Germinal center (tissue), 1 donor: ENCODE measurements at places on chromosomes 3 and 15.

DNA sequence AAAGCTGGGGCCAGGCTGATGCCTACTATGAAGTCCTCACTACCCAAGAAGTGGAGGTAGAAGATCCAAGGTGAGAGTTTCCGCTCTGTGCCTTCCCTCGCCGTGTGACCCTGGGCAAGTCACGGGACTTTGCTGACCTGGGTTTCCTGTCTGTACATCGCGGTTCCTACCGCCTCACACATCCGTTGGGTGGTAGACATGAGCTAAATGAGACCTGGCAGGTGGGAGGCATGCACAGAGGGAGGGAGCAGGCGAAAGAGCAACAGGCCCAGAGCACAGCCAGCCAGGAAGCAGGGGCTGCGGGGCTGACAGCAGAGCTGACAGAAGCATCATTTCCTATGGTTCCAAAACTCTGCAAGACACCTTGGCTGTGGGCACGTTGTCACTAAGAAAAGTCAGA is 157.3 kb upstream of the BHLHE40 start:
- DNase-seq = no peak

- DNase-seq = no peak
Observed at GRCh38 chr3:169137943-169138342, 525.6 kb downstream of the MECOM start.

DNA sequence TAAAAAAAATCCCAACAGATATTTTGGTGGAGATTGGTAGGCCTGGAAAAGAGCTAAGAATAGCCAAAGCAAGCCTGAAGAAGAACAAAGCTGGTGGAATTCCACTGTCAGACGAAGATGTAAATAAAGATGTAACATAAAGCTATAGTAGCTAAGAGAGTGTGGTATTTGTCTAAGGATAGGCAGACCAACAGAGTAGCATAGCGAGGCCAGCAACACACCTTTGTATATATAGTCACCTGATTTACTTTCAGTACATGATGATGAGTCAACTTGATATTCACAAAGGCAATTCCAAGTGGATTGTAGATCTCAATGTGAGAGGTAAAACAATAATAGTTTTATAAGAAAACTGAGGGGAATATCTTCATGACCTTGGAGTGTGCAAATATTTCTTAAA is 53.6 kb upstream of the SYN2 start:
- no peak for DNase-seq

GRCh38 chr3:183460081-183461055 is 31.9 kb upstream of the MCF2L2 start:
- no peak for DNase-seq

DNA sequence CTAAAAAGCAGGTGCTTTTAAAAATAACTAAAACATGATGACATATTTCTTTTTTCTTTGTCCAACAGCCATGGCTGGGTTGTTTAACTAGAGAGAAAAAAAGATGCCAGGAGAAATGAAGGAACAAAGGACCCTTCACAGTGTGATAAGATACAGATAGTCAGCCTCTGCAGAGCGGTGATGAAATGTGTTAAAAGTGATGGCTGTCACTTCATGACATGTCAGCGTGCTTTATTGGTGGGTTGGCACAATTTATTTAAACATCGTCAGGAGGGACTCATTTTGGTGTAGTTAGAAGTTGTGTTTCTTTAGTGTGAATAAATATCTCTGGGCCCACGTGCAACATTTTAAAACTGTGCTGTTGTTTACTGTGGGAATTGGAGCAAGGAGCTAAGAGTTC is 887.4 kb upstream of the CFAP20DC start:
- no peak for DNase-seq

- DNase-seq = no peak
Observed at GRCh38 chr3:192169332-192169915, 557.9 kb downstream of the FGF12 start.

GRCh38 chr3:97917813-97918536 is 54.3 kb downstream of the RIOX2 start:
- no peak for DNase-seq

GRCh38 chr15:93477721-93478120 is 388.7 kb upstream of the RGMA start:
- no peak for DNase-seq

DNA sequence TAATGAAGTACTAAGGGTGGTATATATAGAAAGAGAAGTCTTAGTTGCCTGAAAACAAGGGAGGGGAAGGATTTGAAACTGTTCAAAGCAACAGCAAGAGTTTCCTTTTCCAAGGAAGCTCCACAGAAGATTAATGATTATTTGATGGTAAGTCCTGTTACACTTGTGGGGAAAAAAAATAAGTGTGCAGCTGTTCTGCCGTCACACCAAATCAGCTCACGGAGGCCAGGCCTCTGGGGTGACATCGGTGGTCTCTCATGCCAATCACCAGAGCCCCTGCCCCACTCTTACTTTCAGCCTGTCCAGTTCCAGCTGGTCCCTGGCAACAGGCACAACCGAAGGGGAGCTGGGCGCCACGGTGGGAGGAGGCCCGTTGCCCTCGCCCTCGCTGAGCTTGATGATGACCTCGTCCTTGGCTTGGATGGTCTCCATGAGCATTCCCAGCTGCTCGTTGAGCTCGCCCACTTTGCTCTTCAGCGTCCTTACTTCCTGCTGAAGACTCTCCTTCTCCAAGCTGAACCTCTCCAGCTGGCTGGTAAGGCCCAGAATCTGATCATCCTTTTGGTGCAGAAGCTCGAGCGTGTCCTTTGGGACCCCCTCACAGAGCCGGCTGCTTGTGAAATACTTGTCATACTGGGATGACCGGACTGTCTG is 53.5 kb downstream of the TBC1D2B start:
- DNase-seq = no peak

DNA sequence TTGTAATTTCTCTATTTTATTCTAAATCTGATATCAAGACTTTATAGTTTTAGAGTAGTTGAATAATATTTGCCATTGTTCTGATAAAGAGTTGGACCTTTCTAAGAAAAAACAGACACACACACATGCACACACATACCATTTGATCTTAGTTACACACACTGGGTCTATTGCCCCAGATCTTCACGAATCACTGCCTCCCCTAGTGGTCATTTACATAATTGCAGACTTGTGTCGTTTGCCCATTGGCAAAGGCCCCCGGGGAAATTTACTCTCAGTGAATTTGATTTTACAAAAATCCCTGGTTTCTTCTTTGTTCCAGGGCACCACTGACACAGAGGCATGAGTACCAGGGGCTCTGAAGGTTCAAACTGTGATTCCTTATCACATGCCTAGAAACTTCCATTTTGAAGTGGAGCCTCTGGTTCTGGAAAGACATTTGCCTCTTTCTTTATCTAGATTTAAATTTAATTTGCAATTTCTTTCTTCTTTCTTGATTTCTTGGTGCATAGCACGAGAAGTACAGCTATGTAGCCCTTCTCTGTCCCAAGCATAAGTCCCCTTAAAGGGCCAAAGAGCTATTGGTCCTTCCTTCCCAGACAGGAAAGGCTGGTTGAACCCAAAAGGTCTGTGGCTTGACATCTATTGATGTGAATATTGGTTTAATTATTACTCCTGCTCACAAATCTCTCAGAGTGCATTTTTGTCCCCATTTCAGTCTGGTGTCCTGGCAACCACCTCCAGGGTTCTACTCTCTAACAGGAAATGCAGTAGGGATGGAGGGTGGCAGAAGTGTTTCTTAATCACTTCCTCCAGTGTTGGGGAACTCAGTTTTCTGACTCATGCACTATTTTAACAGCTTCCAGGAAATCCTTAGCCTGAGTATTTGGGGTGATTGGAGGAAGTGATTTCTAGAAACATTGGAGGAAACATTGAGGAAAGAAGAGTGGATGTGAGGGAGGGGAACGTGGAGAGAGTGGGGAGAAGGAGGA is 32.4 kb upstream of the SLC6A11 start:
- peak; percentile 24 for DNase-seq

DNA sequence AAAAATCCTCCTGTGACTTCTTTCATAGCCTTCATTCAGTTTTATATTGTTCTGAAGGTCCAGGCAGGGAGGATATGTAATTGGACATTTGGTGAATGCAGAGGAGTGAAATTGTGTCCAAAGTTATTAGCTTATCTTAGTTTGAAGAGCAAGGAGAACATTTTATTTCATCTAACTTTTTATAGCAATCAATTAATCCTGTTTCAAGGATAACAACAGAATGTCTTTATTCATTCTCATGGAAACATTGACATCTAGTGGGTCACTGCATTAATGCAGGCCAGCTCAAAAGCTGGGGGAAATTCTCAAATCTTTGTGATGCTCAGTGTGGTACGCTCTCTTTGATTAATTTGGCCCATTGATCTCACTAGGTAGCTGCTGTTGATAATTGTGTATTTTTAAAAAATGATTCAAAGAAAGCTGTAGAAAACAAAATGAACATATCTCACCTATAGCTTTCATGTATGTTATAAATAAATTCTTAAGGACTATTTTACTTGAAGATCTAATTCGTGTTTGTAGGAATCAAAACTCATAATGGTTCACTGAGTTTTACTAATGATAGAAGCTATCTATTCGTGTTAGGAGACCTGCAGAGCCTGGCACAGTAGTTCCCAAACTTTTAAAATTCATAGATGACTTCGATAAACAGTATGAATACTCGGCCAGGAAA is 150.8 kb upstream of the KCNMB2 start:
- DNase-seq = peak; percentile 2

DNA sequence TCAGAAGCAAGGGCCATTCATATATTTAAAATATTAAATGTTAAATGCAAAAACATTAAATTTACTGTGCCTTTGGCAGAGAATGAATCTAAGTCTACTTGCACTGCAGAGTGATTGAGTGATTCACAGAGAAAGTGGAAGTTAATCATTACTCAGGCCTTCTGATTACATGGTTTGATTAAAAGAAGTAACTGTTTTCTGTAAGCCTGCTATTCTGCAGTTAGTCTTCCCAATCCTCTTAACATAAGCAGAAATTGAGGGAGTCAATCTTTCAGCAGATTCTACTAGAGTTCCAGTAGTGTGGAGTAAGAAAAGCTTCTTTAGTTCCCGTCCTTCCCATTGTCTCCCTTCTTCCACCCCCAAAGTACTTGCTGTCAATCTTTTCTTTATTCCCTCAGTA is 1.5 kb downstream of the NLGN1 start:
- no peak for DNase-seq

DNA sequence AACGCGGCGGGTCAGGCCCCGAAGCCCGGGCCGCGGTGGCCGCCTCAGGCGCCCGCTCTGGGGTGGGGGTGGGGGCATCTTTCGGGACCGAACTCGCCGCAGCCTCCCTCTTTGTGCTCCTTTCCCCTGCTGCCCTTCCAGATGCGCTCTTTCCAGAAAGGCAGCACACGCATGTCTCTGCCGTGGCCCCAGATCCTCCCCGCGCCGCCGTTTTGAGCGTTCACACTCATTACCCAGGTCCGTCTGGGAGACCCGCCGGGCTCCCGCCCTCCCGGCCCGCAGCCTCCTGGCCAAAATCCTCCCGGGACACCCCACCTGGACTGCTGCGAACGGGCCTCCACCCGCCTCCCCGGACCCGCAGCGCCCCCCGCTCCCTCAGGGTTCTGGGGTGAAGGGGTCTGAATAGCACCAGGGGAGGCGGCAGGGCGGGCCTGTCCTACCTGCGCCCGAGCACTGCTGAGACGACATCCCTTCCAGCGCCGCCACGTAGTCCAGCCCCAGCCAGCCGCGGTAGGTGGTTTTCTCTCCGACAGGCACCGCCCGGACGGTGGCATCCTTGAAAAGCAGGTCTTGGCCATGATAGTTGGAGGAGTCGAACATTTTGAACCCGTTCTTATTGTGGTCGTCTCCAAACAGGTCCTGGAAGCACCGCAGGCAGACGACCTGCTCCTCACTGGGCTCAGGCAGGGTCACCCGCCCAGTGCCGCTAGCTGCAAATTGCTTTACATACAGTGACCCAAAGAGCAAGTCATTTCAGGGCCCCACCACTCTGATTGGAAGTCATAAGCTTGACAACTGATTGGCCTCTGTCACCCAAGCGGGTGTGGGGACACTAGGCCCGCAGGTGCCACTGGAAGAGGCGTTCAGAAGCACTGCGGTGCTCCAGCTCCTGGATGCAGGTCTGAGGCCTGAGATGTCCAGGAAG is 25.9 kb downstream of the MELTF start:
- peak; percentile 44 for DNase-seq

DNA sequence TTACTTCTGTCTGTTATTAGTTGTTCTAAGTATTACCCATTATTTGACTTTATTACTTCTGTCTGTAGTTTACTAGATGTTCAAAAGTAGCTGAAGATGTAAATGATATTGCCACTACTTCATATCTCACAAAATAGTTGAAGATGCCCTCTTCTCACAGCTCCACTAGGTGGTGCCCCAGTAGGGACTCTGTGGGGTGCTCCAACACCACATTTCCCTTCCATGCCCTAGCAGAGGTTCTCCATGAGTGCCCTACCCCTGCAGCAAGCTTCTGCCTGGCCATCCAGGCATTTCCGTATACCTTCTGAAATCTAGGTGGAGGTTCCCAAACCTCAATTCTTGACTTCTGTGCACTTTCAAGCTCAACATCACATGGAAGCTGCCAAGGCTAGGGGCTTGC is 80.8 kb downstream of the KCNH8 start:
- DNase-seq = no peak

DNA sequence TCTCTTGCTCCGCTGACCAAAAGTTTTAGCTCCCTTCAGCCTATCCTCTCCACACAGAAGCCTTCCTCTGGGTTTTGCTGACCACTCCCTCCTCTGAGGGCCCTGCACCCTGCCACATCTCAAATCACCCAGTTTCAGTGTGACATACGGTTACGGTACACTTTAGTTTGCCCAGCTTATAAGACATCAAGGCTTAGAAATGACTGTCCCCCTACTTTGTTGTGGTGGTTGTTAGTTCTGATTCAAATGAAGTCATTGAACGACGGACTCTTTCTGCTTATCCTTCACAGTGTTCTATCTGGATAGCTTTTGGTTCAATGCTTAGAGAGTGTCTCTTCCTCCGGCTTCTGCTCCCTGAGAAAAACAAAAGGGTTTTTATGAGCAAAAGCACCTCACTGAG is 68.0 kb upstream of the NDUFB4 start:
- DNase-seq = no peak
